Stimulated activated CD4-positive, alpha-beta T cell treated with anti-CD3 and anti-CD28 coated beads, Interleukin-12 subunit alpha, Interleukin-12 subunit beta, amount 100 ng/mL, for 4 hours (primary cell): ENCODE measurements at places on chromosomes 12 and 14.
A peak's percentile ranks its signal among the peaks of the same experiment; 100 is the strongest.

GRCh38 chr12:95733141-95733825 is 57.3 kb downstream of the NTN4 start:
- DNase-seq: no peak

- DNase-seq: no peak
These were observed 92.8 kb upstream of the KCNA1 start for GRCh38 chr12:4816744-4817525.

DNA sequence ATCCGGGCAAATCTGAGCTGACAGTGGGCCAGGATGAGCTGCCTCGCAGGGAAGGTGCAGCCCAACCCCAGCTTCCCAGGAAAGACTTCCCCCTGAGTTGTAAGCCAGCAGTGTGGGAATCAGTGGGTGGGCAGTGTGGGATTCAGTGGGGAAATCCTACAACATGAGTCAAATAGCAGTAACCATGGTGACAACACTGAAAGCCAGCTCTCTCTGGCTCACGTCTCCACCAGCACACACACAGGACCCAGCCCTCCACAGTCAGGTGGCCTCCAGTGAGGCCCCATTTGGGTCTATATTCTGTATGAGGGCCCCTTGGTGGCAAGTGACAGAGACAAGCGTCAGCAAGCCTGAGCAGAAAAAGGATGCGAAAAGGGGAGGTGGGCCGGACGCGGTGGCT is 6.0 kb upstream of the LGALS3 start:
- no peak for DNase-seq

DNA sequence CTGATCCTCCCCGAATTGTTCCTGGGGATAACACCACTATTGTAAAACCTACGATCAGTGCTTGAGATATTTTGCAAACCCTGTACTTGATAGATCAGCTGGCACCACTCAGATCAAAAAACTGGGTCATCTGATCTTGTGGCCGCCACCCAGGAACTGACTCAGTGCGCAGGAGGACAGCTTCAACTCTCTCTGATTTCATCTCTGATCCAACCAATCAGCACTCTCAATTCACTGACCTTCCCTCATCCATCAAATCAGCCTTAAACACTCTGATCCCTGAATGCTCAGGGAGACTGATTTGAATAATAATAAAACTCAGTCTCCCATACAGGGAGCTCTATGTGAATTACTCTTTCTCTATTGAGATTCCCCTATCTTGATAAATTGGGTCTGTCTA is 4.2 kb upstream of the XPOT start:
- no peak for DNase-seq

DNA sequence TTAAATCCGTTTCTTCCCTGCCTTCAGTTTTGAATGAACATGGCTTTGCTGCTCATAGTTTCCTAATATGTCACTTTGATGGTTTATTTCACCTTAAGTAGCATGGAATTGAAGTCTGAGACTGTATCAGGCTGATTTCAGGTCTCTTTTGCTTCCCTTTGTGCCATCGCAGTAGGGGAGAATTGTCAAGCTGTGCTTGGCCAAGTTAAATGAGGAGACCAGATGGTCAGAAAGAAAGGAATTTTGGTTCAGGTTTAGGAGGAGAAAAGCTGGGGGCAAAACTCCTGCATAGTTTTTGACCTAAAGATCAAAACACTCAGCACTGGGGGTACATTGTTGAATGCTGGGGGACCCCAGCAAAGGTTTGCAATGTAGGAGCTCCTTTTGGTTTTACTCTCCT is 398.4 kb downstream of the NUAK1 start:
- no peak for DNase-seq

DNA sequence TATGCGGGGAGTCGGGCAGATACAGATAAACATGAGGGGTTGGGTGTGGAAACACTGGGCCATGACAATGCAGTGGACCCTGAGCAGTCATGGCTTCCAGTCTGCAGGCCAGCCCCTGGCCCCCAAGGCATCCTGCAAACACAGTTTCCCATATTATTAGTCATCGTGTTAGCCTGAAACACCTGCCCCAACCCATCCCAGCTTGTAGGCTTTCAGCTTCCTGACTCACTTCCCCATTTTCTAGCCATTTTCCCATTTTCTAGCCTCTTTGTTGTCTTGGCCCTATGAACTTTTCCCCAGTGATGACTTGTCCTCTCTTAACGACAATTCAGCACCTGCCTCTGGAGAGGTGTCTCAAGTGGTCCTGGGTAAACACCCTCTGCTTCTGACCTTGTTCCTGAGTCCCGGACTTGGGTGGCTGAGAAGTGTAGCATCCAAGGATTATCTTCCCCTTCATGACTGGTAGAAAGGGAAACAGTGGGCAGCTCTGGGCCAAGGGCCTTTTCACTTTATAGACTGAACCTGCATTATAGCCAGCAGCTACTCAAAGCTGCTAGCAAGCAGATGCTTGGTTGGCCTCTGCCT is 4.3 kb upstream of the PGF start:
- no peak for DNase-seq

DNA sequence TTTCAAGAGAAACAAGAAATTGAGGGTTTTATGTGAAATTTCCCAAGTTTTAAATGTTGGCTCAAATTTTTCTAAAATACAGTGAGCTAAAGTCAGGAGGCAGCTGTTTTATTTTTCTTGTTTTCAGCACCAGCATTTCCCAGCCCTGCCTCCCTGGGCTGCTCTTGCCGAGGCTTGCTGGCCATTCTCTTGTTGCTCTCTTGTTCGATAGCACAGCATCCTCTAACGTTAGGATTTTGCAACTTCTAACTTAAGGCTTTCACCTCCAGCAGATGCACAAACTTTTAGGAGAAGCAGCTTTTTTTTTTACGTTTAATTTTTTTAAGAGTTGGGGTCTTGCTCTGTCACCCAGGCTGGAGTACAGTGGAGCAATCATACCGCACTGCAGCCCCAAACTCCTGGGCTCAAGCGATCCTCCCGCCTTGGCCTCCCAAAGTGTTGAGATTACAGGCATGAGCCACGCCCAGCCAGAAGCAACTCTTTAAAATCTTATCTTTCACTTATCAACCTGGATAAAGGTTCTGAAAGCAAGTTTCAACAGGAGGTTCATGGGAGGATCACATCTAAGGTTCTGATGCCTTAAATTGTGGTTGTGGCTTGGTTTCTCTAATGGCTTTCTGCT is 40.2 kb downstream of the B4GALNT3 start:
- no peak for DNase-seq

DNA sequence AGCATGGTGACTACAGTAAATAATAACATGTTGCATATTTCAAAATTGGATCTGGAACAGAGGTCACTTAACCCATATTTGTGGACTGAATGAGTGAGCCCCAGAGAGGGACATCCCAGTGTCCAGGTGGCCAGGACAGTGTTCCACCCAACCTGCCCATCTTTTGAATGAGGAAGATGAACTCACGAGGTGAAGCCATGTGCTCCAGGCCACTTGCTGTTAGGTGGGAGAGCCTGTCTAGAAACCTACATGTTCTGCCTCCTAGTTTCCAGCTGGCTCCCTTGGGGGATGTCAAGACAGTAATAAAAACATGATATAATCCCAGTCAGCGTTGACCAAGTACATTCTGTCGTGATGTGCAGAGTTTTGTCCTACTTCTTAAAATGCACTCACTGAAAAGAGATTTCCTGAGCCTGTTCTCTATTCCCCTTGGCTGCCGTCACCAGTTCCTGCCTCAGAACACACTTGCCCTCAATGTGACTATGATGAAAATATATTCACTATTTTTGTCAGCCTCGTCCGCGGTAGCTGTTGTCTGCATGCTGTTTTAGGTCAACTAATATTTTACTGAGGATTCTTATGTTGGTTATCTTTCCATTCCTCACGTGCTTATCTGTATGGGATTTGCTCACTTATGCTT is 25.7 kb downstream of the TSPAN9 start:
- no peak for DNase-seq

GRCh38 chr14:54782751-54783659 is 119.6 kb downstream of the GCH1 start:
- DNase-seq: no peak

DNA sequence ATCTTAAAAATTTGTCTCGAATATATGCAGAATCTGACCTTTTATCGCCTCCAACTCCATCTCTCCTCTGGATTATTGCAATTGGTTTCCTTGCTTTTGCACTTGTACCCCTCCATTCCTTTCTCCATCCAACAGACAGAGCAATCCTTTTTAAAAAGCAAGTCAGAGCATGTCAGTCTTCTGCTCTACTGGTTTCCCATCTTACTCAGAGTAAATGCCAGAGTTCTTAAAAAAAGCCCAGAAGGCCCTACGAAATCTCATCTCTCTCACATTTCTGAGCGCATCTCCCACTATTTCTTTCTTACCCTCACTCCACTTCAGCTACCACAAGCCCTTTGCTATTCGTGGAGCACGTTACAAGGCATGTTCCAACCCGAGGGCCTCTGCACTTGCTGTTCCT is 236.9 kb upstream of the DDHD1 start:
- no peak for DNase-seq

- peak; percentile 16 for DNase-seq
These were observed 49.4 kb downstream of the VWF start for GRCh38 chr12:6074979-6075585.

DNA sequence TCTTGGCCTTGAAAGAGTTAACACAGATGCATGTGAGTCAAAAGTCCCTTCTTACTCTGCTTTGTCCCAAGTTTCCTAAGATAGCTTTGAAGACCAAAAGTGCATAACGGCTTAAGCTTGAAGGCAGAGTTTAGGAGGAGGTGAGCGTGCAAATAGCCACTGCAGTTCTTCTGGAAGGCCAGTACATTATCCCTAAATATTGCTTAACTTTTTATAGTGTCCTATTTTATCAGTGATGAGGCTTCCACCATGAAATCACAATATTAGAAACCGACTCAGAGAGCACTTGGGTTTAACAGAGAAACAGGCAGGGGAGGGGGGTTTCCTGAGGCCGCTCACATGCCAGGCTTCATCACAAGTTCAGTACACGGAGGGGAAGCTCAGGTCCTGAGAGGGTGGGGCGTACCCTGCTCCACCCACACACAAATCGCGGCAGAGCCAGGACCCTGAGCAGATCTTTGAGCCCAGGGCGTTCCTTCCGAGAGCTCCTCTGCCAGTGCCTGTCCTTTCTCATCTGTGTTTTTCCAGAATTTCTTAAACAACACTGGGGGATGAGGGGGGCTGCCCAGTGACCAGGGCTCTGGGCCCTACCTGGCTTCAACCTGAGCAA is 26.8 kb upstream of the BDKRB2 start:
- DNase-seq: peak; percentile 12

DNA sequence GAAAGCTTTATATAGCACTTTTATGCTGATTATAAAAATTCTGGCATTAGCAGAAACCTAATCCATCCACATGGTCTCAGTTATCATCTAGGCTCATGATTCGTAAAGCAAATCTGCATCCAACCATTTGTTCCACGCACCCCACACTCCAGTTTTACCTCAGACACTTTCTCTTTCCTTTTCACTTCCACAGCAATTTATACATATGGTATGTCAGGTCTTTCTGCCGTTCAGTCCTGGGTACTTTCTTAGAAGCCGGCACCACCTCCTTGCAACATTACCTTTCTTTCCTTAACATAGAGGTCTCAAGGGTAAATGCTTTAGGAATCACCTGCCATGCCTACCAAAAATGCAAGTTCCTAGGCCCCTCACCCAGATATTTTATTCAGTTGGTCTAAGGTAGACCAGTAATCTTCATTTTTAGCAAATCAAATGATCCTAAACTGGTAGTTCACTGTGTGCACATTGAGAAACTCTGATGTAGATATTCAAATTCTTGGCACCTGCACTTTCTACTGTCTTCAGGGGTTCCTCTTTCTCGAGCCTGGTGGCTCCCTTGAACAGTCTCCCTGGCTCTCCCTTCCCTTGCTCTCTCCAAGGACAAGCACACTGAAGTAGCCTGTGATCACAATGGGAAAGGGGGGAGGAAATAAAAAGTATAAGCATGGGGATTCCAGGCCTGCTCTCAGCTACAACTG is 2.8 kb upstream of the KRAS start:
- DNase-seq: no peak

GRCh38 chr12:109763201-109763841 is 49.7 kb downstream of the FAM222A start:
- no peak for DNase-seq

DNA sequence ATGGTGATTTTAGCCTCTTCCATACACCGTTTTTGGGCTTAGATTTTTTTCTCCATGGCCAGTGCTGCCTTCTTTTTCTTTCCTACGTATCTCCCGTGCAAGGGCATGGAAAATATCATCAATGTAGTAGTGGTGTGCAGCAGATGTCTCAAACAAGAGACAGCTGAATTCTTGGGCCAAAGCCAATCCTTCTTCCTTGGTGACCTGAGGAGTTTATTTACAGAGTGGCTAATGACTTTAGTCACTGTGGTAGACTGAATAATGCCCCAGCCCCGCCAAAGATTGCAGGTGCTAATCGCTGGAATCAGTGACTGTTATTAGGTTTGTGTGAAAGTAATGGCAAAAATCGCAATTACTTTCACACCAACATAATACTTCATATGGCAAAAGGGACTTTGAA is 235.5 kb upstream of the NOS1 start:
- DNase-seq: no peak
